Stimulated activated CD4-positive, alpha-beta T cell treated with anti-CD3 and anti-CD28 coated beads, TNF-alpha, amount 100 ng/mL, for 1 hour (primary cell): ENCODE measurements at places on chromosomes 4 and X.

- DNase-seq, result no peak
These were observed 109.0 kb upstream of the MAMLD1 start for GRCh38 chrX:150253959-150254620.

GRCh38 chrX:102652031-102652688 is 877 bp downstream of the GPRASP1 start:
- DNase-seq, result no peak

DNA sequence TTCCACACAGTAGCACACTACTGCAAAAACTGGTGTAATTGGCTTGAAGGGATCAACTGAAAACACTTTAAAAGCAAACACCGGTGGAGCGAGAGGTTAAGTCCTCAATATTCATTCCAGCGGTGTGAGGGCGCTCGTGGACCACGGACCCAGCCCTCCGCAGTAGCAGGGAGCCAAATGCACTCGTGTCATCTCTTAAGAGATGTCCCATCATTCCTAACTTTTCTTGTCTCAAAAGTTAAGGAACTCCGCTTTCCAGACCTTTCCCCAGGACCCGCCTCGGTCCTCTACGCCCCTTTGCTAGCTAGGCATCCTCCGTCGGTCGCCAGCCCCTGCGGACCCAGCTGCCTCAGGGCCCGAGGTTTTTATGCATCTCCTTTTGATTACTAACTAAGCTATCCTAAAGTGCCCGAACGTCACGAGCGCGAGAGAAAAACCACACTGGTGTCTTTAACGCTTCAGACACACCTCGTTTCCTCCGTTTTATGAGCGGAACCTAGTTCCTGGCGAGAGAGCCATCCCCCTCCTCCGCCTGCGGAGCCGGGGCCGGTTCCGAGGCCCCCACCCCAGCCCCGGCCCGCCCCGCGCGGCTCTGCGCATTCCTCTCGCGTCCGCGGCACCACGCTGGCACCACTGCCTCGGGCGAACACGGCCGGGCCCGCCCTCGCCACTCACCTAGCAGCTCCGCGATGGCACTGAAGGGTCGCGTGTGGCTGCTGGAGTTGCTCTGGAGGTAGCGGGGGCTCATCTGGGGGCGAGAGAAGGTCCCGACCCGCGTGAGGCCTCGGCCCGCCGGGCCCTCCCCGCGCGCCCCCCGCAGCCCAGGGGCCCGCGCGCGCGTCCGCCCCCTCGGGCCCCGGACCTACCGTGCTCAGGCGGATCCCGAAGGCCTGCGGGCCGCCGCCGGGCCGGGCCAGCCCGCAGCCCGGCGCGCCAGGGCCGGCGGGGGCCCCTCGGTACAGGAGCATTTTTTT is 723 bp downstream of the MORC4 start:
- peak; percentile 7 for DNase-seq

DNA sequence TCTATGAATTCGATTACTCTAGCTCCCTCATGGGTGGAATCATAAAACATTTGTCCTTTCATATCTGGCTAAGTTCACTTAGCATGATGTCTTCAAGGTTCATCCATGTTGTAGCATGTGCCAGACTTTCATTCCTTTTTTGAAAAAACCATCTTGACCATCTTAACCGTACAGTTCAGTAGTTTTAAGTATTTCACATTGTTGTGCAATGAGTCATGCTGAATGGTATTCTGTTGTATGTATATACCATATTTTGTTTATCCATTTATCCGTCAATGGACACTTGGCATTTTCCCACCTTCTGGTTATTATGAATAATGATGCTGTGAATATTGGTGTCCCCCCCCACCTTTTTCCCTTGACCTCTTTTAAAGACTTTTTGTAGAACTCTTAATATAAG is 72.4 kb upstream of the TLR2 start:
- no peak for DNase-seq

DNA sequence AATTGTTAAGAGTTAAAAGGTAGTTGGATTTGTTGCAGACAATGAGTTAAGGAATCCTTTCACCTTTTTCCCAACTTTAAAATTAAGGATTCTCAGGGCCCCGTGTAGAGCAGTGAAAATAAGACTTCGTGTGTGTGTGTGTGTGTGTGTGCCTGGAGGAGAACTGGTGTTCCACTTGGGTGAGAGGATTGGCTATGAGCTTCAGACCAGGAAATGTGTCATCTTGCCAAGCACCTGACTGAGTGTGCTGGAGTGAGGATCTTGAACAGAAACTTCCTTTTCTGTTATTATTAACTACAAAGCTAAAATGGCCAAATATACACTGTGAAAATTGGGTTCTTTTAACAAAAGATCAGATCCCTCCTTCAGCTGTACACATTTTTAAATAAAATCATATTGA is 113.1 kb upstream of the VCX2 start:
- DNase-seq, result no peak

DNA sequence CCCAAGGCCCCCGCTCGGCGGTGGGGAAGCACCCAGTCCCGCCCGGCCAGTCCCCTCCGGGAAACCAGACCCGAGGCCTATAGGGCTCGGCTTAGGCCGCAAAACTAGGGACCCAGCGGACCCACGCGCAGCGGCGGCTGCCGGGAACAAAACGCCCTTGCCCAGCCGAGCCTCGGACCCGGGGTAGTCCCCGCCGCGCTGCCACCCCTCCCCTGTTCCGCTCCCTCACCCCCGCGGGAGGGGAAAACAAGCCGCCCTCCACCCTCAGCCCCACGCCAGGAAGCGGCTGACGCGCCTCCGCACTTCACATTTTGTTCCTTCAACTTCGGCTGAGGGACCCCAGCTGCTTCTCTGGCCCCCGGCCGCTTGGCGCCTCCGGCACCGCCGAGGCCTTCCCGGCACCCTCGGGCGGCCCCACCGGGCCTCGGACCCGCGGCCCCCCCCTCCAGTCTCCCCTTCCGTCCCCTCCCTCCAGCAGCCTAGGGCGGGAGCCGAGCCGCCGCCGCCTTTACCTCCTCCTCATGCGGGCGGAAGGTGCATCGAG is 694 bp downstream of the PDS5A start:
- DNase-seq, result peak; percentile 16

DNA sequence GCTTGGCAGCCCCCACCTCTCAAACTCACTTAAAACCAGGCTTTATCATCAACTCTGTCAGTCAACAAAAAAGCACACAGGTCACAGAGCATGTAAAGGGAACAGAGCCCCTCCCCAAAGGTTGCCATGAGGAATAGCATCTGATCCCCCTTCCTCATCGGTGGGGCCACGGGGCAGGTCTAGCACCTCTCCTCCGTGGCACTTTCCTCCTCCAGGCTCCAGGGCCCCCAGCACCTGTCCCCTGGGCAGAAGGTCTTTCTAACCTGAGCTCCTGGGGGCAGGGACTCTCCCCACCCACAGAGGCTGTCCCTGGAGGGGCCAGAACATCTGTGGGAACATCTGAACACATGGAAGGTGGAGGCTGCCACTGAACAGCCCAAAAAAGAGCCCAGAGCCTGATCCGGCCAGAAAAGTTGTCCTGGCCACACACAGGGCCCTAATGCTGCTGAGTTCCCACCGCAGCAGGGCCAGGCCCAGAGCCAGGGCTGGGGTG is 65.7 kb downstream of the ZFYVE28 start:
- no peak for DNase-seq

DNA sequence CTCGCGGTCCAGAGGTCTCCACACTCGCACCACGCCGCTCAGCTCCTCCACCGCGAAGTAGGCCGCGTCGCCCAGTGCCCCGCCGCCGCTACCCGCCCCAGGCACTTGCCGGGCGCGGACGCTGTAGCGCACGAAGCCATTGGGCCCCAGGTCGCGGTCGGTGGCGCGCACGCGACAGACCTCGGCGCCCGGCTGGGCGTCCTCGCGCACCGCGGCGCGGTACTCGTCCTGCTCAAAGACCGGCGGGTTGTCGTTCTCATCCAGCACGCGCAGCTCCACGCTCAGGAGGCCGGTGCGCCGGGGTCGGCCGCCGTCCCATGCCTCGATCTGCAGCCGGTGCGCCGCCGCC is 1.4 kb downstream of the DCHS2 start:
- DNase-seq, result no peak

GRCh38 chrX:105189093-105189492 is 31.4 kb downstream of the TEX13A start:
- DNase-seq, result no peak

GRCh38 chrX:97399400-97399799 is 515.7 kb downstream of the RPA4 start:
- DNase-seq, result no peak

DNA sequence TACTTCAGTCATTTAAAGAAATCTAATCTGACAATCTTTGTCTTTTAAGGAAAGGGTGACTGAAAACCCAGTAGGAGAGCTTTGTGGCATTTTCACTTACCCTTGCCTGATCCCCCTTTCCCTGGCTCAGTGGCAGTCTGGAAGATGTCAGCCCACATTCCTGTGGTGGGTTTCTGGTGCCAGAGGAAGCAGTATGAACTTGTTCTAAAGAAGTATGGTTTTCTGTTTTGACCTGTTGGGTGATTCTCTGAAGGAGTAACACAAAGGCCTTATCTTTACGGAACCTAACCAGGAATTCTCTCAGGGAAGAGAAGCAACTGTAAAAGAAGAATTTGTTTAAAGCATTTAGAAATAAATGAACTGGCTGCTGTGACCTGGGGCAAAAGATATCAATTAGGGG is 41.9 kb downstream of the BMP15 start:
- DNase-seq, result no peak

DNA sequence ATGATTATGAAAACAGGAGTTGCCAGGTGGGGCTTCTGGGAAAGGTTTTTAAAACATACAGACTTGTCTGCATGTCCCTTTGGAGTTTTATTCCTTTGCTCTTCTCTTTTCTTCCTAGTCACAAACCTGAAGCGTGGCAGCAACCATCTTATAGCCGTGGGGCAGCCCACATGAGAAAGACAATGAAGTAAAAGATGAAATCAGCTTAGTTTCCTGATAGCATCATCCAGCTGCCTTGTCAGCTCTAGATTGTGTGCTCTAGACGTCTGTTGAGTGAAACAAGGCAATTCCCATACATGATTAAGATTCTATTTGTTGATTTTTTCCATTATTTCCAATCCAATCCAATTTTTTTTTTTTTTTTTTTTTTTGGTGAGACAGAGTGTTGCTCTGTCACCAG is 68.9 kb downstream of the ELOVL6 start:
- DNase-seq, result no peak

GRCh38 chr4:123418351-123418931 is 21.8 kb downstream of the SPRY1 start:
- no peak for DNase-seq

DNA sequence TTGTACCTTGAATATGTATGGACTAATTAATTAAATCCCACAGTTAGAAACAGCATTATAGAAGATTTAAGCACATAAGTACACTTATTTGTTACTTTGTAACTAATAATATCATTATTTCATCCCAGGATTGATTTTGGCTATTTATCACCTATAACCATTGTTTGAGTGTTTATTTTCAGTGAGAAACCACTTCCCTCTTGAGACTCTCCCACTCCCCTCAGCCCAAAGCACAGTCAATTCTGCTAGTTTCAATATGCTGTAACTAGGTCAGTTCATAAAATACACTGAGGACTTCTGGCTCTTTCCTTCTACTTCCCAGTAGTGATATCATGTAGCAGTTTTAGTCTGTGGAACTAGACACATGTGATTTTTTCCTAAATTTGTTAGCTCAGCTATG is 16.3 kb downstream of the OFD1 start:
- DNase-seq, result no peak

DNA sequence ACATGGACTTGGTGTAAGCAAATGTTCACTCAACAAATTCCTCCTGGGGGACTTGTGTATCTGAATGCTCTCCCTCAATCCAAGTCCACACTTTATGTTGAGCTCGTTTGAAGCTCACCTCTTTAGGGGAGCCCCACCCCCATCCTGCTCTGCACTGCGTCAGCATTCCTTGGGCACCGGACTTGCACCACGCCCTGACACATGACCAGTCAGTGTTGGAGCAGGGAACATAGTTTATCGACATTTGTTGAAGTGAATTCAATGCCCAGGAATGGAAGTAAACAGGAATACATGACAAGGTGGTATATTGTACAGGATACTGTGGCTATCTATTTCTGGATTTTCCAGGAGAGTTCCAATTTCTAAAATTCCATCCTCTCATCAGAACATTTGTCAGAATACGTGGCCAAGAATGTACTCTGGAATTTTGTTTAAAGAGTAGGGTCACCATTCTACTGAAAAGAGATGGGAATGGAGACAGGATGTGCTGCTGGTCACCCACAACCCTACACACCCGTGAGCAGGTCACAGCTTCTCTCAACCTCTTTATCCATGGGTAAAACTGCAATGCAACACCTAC is 60.0 kb upstream of the LNX1 start:
- DNase-seq, result no peak

- no peak for DNase-seq
These were observed 94.7 kb upstream of the NAP1L5 start for GRCh38 chr4:88792268-88792781.

GRCh38 chrX:11450354-11450753 is 157.1 kb downstream of the AMELX start:
- no peak for DNase-seq

DNA sequence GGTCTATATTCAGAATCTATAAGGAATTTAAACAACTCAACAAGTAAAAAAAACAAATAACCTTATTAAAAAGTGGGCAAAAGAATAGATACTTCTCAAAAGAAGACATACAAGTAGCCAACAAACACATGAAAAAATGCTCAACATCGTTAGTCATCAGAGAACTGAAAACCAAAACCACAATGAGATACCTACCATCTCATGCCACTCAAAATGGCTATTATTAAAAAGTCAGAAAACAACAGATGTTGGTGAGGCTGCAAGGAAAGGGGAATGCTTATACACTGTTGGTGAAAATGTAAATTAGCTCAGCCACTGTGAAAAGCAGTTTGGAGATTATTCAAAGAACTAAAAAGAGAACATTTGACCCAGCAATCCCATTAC is 201.6 kb downstream of the QDPR start:
- DNase-seq, result no peak

GRCh38 chr4:185171373-185172071 is 28.5 kb downstream of the SLC25A4 start:
- no peak for DNase-seq
